Stomach (tissue), 19 donors: ENCODE measurements at places on chromosomes 13 and 19. TPM values are rescaled to one million over a fixed set of nuclear protein-coding genes. Genes with fewer than 3 reads are reported as not detected.

MAP2K2 gene
- polyA plus RNA-seq = 162 TPM

ARID3A gene
- 4.3 TPM for polyA plus RNA-seq

ZIM2 gene
- polyA plus RNA-seq = 0.19 TPM

C19orf18 gene
- polyA plus RNA-seq = 2.1 TPM

TMEM150B gene
- polyA plus RNA-seq = 0.92 TPM

TMPRSS9 gene
- not detected for polyA plus RNA-seq

SLC27A1 gene
- 4.0 TPM for polyA plus RNA-seq

SIGLECL1 gene
- not detected for polyA plus RNA-seq

DOCK6 gene
- 21.4 TPM for polyA plus RNA-seq

ZNF491 gene
- 0.63 TPM for polyA plus RNA-seq

BEST2 gene
- polyA plus RNA-seq = 0.08 TPM

DOCK9 gene
- 22.3 TPM for polyA plus RNA-seq

PRSS57 gene
- not detected for polyA plus RNA-seq

PKN1 gene
- 85.4 TPM for polyA plus RNA-seq

MAG gene
- polyA plus RNA-seq = not detected

CCL25 gene
- not detected for polyA plus RNA-seq

ZNF85 gene
- polyA plus RNA-seq = 6.5 TPM

ZNF835 gene
- polyA plus RNA-seq = 0.48 TPM

CNN2 gene
- 85.1 TPM for polyA plus RNA-seq

ATP12A gene
- polyA plus RNA-seq = 0.08 TPM
